ENCODE measurements at places on chromosomes 12 and 14. TPM values are rescaled to one million over a fixed set of nuclear protein-coding genes. Genes with fewer than 3 reads are reported as not detected.

- DNase-seq: no peak
Observed at GRCh38 chr14:91897106-91897701, 29.9 kb upstream of the TC2N start.

- no peak for DNase-seq
Observed at GRCh38 chr12:7834701-7835100, 38.0 kb downstream of the SLC2A14 start.

GRCh38 chr12:41460906-41461305 is 272.8 kb downstream of the PDZRN4 start:
- DNase-seq: no peak

The GUCY2C gene
- total RNA-seq: not detected

The NYNRIN gene
- 0.33 TPM for total RNA-seq
